ENCODE measurements at places on chromosomes 12 and 14.

GRCh38 chr14:50186107-50186506 is 45.3 kb downstream of the SOS2 start:
- DNase-seq: no peak

DNA sequence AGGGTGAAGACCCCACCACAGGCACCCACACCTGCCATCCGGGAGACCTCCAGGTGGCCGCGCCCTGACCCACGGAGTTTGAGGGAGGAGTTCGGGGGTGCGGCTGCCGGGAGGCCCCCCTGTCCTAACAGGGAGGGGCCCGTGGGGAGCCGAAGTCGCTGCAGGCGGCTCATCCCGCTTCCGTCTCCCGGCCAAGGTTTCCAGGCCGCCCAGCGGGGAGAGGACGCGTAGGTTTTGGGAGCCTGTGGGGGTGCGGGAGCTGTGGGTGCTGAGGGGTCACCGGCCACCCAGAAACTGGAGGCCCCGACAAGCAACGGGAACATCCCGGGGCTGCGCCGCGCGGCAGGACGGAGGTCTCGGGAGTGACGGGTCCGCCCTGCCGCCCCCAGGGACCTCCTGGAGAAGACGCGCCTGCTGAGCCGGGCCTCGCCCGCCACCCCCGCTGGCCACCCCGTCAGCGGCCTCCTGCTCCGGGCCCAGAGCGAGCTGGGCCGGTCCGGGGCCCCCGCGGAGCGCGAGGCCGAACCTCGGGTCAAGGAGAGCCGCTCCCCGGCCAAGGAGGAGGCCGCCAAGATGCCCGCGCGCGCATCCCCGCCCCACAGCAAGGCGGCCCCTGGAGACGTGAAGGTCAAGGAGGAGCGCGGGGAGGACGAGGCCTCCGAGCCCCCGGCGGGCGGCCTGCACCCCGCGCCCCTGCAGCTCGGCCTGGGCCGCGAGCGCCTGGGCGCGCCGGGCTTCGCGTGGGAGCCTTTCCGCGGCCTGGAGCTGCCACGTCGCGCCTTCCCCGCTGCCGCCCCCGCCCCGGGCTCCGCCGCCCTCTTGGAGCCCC is 27.6 kb downstream of the LRCOL1 start:
- no peak for DNase-seq

DNA sequence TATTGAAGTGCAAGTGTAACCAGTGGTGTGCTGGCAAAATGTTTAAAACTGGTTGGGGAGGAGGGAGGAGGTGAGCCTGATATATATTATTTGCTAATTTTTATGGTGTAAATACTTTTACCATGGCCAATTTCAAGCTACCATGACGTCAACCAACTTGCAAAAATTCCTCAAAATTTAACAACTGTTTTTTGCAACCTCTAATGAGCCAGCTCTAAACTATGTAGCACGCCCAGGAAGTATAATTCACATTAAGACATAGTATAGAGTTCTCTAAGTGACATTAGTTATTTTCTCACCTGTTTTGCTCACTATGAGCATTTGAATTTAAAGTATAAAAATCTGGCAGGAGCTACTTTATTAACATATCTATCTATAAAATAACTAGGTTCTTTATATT is 41.4 kb downstream of the ATL1 start:
- DNase-seq: no peak

- DNase-seq: no peak
Observed at GRCh38 chr14:24721775-24722174, 87.8 kb upstream of the GZMB start.

GRCh38 chr12:102511575-102511974 is 31.2 kb upstream of the IGF1 start:
- no peak for DNase-seq

GRCh38 chr14:53962953-53963319 is 6.3 kb upstream of the BMP4 start:
- DNase-seq: no peak

DNA sequence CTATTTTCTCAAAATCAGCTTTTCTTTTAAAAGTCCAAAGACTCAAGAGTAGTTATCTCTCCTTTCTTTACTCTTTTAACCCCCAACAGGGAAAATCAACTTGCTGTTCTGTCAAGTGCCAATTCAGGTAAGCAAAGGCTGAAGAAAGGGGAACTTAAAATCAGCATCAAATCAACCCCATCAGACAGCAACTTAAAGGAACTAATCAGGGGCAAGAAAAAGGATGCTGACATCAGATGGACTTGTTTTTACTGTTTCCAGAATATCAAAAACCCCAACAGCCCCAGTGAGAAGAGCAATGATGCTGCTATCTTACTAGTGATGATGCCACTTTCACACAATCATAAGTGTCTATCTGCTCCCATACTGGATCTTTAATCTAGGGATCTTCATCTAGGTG is 3.4 kb downstream of the BAZ2A start:
- no peak for DNase-seq

- no peak for DNase-seq
Observed at GRCh38 chr12:129009833-129010622, 156.8 kb downstream of the GLT1D1 start.

DNA sequence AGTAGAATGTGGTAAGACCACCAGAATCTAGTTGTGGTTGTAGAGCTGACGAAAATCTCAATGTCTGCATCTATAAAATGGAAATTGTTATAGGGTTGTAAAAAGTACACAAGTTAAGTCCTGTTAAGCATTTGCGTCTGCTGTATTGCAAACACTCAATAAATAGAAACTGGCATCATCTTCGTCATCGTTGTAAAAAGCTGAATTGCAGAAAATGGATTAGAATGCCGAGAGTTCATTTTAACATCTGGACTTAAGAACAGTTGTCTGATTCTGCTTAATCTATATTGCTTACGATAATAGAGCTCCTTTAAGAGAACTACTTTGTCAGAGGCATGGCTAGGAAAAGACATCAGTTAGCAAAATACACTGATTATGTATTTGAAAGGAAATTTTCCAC is 33.2 kb downstream of the KCNMB4 start:
- no peak for DNase-seq

- DNase-seq: no peak
Observed at GRCh38 chr12:3091382-3092241, 14.4 kb downstream of the TSPAN9 start.

GRCh38 chr12:60349232-60349978 is 753.6 kb downstream of the SLC16A7 start:
- DNase-seq: no peak

- DNase-seq: no peak
Observed at GRCh38 chr12:108773798-108774788, 42.8 kb upstream of the CORO1C start.

DNA sequence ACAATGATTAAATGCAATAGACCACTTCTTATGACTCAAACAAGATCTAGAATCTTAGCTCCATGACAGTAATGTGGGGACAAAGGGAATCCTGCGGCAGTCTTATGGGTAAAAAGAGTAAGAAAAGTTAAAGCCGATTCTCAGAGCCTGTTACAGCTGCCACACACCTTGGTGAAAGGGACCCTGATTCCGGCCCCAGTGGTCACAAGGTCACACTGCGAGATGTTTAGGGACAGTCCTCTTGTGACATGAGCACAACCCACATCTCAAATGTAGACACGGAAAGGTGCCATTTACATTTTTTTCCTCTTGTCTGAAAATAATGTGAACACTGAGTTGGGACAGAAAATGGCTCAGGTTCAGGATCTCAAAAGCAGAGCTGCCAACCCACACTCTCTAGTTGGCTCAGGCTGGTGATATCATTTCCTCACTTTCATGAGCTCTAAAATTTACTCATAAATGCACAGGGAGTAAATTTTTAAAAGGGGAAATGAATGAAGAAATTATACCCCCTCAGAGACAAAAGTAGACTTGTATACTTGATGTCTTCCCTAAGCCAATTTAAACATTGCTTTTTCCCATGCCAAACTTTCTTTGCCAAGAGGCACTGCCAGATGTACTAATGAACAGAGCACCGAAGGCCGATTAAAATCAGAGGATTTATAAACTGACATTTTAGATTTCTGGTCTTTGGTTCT is 113.1 kb upstream of the OVCH1 start:
- DNase-seq: no peak

DNA sequence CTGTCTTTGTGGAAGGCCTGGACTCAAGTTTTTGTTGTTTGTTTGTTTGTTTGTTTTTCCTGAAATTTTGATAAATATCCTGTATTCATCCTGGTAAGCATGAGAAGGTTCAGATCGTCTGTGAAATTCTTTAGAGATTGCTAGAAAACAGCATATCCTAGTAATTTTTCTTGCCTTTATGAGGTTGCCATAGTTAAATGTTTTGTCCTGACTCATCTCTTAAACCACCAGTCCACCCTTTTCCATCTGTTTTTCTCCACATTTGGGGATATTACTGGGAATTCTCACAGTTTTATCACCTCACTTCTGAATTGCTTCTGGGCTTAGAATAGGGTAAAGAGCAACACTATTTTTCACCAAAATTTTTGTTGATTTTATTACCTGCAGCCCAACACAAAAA is 248.3 kb downstream of the FBXL14 start:
- DNase-seq: no peak

- DNase-seq: no peak
Observed at GRCh38 chr12:72209086-72209485, 63.1 kb upstream of the TRHDE start.

GRCh38 chr12:88182416-88182815 is 40.3 kb downstream of the TMTC3 start:
- DNase-seq: no peak

DNA sequence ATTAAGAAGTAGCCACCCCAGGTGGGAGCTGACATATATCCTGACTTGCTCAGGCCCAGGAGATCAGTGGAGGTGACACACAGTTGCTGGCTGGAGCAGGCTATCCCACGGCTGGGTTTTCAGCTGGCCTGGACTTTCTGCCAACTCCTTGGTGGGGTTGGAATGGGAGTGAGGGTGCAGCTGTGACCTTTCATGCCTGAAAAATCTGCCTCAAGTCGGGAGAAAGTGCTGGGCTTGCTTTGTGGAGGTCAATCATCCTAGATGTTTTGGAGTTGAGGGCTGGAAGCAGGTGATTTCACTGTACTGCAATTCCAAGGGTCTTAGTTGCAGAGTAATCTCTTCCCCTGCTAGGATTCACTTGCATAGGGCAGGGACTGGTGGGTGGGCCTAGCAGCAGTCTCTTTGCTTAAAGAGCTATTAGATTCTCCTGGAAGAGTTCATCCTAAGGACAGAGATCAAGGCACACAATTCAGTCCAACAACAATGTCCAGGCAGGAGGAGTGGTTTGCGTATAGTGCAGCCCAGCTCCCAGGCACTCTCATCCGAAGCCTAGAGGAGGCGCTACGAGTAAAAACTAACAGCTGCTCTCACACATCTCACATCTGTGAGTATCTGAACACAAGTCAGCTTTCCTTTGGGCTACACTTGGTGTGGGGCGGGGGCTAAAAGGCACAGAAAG is 98.1 kb downstream of the GAS2L3 start:
- DNase-seq: no peak

DNA sequence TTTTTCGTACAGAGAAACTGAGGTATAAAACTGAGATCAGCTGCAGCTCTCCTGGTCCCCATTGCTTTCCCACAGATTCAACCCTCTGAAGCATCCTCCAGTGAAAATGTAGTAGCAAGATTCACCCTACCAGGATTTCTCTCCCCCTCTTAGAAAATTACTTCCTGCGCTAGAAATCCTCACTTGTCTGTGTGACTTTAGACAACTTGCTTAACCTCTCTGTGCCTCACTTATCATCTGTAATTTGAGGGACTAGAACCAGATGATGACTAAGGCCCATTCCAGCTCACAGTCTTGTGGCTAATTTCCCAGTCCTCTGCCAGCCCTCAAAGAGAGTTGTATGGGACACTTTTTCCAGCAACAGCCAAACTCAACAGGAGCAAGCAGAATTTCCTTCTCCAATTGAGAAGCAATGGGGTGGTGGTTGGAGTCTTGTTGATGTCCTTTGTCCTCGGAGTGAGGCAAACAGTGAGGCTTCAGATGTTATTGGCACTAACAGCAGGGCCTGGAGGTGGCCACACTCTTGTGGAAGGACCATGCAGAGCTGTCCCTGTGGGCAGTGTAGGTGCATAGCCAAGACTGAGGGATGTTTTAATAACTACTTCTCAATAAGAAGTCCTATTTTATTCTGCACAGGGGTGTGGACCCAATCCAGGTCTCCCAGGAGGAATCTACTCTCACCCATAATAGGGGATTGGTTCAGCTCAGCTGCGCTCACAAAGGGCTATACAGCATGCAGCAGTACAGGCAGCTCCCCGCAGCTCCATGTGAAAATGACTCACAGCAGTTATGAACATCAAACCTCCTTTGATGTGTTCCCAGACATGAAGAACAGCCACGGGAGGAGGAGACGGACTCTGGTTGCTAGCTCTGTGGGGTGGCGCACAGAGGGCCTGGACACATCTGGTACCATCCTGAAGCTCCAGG is 200.1 kb downstream of the DAD1 start:
- DNase-seq: no peak

GRCh38 chr14:57375156-57375555 is 15.2 kb upstream of the NAA30 start:
- no peak for DNase-seq

GRCh38 chr14:32224737-32225377 is 21.8 kb upstream of the RNU6-8 start:
- DNase-seq: no peak

- DNase-seq: no peak
Observed at GRCh38 chr12:68876461-68876860, 56.5 kb downstream of the CPM start.

- DNase-seq: no peak
Observed at GRCh38 chr12:68536885-68537485, 73.7 kb upstream of the RAP1B start.

GRCh38 chr12:90235642-90236041 is 527.0 kb upstream of the ATP2B1 start:
- no peak for DNase-seq

DNA sequence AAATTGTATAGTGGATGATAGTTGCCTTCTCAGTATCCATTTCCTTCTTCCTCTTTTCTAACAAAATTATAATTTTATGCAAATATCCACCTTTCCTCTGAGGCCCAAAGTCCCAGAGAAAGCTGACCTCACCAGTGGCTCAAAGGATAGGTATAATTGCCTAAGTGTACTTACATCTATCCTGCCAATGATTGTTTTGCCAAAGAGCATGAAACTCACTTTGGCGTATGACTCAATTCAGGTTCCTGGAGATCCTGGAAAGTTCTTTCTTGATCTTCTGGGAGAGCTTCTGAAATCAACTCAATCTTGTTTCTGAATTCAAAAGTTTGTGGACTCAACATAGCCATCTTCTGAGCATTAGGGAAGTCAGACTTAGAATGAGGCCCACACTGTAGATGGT is 10.5 kb upstream of the RBM25 start:
- no peak for DNase-seq

GRCh38 chr12:19432309-19433170 is 6.8 kb upstream of the AEBP2 start:
- no peak for DNase-seq

DNA sequence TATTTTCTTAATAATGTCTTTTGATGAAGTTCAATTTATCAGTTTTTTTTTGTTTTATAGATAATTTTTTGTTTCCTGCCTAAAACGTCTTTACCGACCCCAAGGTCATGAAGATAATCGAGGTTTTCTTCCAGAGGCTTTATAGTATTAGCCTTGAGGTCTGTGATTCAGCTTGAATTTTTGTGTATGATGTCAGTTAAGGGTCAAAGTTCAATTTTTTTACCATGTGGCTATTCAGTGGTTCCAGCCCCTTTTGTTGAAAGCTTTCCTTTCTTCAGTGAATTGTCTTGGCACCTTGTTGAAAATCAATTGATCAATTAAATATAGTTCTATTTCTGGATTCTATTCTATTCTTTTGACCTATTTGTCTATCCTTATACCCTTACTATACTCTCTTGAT is 3.2 kb upstream of the MGST1 start:
- DNase-seq: no peak

GRCh38 chr14:102913341-102914211 is 8.9 kb upstream of the AMN start:
- no peak for DNase-seq
